Right renal cortex interstitium (tissue), 3 donors: ENCODE measurements at places on chromosomes 4 and X.
A peak's percentile ranks its signal among the peaks of the same experiment; 100 is the strongest.

- DNase-seq: no peak
Measured at GRCh38 chr4:41095192-41095872, 119.0 kb downstream of the APBB2 start.

DNA sequence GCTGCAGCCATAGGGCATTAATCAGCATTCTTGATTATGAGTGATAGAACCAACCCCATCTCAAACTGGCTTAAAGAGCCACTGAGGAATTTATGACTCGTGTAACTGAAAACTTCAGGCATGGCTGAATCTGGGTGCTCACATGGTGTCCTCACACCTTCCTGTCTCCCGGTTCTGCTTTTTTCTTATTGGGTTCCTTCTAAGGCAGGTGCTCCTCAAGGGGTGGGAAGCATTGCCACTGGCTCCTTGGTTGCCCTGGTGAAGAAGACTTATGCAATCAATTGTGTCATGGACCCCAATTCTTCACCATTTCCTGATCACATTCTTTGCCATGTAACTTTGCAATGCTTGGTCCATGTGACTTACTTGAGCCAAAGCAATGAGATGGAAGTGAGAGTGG, 4.3 kb upstream of the ZCCHC4 start:
- DNase-seq: no peak

GRCh38 chrX:65720381-65720964, 53.0 kb downstream of the MSN start:
- DNase-seq: no peak

- no peak for DNase-seq
Measured at GRCh38 chr4:157425897-157426296, 205.4 kb downstream of the GRIA2 start.

DNA sequence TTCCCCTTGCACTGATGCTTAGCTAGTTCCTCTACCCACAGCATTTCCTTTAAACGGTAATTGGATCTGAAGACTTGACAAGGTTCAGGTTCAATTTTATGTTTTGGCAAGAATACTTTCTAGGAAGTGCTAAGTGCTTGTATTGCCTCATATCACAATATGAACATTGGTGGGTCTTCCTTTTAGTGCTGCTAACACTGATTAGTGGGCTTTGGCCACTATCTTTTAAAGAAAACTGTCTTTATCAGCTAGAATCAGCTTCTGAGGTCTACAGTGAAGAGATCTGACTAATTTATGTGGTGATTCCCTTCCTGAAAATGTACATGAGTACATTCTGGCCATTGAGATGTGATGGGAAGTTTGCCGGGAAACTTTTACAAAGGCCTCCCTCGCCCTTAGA, 316.7 kb upstream of the KLF3 start:
- no peak for DNase-seq

DNA sequence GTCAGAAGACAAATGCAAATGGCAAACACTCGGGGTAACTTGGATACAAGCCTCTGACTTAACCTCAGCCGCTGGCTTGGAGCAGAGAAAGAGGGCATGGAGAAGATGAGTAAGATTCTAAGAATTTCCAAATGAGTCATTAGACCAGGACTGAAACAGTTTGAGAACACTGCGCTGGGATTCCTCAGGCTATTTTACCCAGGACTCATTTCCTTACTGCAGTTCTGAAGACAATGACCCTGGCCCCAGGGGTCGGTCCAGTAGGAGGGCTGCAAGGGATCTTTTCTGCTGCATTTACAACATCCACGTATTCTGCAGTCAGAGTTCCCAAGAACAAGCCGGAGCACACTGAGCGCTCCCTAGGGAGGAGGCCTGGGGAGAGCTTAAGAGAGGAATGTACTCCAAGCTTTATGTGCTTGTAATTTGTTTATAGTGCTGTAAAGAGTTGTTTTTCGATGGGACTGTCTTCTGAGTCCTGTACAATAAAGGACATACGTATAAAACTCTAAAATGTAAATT, 27.3 kb upstream of the SORBS2 start:
- peak; percentile 45 for DNase-seq

DNA sequence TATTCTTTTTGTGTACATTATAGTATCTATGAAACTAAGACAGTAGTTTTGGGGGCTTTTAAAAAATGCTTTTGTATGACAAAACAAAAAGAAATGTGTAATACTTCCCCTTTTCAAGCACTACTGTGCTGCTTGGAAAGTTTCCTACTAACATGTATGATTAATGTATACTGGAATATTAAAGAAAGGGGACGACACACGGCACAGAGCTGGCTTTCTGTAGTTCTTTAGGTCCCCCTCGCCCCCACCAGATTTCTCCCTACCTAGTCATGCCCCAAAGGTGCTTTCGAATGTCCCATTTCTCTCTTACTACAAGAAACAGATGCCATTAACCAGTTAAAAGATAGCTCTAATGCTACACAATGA, 1.6 kb upstream of the AP1S2 start:
- no peak for DNase-seq

GRCh38 chrX:107204068-107204605, 2.1 kb downstream of the NUP62CL start:
- no peak for DNase-seq

GRCh38 chr4:104906276-104906675, 240.4 kb upstream of the TET2 start:
- DNase-seq: no peak

GRCh38 chr4:70849291-70849690, 9.6 kb upstream of the GRSF1 start:
- no peak for DNase-seq

DNA sequence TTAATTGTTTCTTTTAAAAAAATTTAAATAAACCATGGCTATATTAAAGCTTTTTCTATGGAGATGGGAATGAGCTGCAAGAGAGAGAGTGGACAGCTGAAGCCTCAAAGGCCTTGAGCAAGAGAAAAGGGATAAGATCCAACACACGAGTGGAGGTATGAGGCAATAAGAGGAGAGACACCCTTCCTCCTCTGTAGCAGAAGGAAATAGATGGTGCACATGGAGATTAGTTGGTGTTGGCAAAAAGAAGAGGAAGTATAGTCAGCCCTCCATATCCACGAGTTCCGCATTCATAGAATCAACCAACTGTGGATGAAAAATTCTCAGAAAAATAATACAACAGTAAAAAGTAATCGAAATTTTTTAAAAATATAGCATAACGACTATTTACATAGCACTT, 3.2 kb downstream of the CXorf38 start:
- DNase-seq: no peak

- no peak for DNase-seq
Measured at GRCh38 chr4:24768006-24768405, 27.4 kb upstream of the SOD3 start.
